ENCODE measurements at places on chromosomes 3 and 15.

DNA sequence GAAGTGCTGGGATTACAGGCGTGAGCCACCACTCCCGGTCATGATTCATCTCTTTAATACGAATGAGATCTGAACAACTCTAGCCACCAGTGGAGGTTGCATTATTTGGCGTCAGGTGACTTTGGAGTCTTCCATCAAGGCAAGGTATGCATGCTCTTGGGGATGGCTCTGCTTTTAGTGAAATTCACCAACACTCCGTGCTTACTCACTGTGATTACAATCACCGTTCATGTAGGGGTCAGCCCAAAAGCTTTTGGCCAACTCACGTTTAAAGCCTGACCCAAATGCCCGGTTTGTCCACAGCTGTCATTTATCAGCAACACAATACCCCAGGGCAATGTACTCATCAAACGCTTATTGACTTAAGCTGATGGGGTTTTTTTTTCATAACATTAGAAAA, 155.4 kb downstream of the PDZRN3 start:
- no peak overlapping the region for H3K27ac ChIP-seq
- DNase-seq: no peak
- H3K4me3 ChIP-seq: no peak overlapping the region

DNA sequence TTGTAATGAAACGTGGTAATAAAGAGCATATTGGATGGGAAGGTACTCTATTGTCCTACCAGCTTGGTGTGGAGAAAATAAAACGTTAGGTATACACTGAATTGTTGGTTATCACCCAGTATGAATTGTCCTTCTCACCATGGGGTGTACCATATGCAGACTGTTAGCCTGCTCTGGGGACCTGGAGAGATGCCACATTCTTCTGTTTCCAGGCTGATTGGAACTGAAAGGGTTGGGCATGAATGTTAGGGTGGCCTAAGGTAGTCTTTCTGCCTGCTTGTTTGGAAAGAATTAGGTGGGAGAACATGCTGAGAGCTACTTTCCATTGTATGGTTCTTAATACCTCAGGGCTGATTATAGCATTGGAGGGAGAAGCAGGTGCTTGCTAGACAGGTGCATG, 340.6 kb downstream of the PTPRG start:
- H3K36me3 ChIP-seq: no peaks in the 10 kb centered on the region
- peaks cover 34% of the 10 kb centered on the region for H3K4me1 ChIP-seq
- no peak for DNase-seq
- no peaks in the 10 kb centered on the region for H3K27me3 ChIP-seq

DNA sequence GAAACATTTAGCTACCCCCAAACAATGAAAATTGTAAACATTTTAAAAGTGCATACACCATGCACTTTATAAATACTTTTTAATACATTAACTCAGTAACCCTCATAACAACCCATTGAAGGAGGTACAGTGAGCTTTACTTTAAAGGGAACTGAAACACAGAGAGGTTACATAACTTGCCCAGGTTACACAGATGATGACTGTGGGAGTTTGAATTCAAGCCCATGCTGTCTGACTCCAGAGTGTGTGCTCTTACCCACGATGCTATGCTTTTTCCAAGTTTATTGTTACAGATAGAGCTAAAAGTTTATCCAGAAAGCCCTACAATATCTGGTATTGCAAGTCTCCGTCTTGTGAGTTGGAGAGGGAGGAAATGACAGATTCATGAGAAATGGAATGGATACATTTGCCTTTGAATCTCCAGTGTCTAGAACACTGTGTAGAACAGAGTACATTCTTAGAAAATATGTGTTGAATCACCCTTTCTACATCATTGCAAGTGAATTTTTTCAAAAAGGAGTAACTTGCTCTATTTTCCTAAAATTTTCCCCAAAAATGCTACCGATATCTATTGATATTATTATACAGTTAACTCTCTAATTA, 428.3 kb downstream of the NAALADL2 start:
- no peak for DNase-seq
- H3K4me3 ChIP-seq: no peak overlapping the region
- no peaks in the 10 kb centered on the region for H3K4me1 ChIP-seq
- H3K27me3 ChIP-seq: no peaks in the 10 kb centered on the region
- H3K27ac ChIP-seq: no peak overlapping the region

GRCh38 chr3:4990069-4990468, 10.8 kb downstream of the BHLHE40 start:
- DNase-seq: no peak
- H3K36me3 ChIP-seq: no peaks in the 10 kb centered on the region
- H3K27ac ChIP-seq: no peak overlapping the region
- no peak overlapping the region for H3K4me3 ChIP-seq
- peaks cover 28% of the 10 kb centered on the region for H3K4me1 ChIP-seq

- H3K36me3 ChIP-seq: no peaks in the 10 kb centered on the region
- H3K27ac ChIP-seq: no peak overlapping the region
- DNase-seq: no peak
- H3K27me3 ChIP-seq: no peaks in the 10 kb centered on the region
- H3K4me1 ChIP-seq: peaks cover 11% of the 10 kb centered on the region
Measured at GRCh38 chr15:48928877-48929538, 34.7 kb downstream of the SHC4 start.

GRCh38 chr3:52176180-52176752, 21.7 kb upstream of the ALAS1 start:
- no peaks in the 10 kb centered on the region for H3K27me3 ChIP-seq
- no peak overlapping the region for H3K27ac ChIP-seq
- peaks cover 16% of the 10 kb centered on the region for H3K4me1 ChIP-seq
- H3K36me3 ChIP-seq: no peaks in the 10 kb centered on the region
